ENCODE measurements at places on chromosomes 5 and 9. TPM values are rescaled to one million over a fixed set of nuclear protein-coding genes. Genes with fewer than 3 reads are reported as not detected.

ANGPTL2 gene
- not detected for total RNA-seq

FOXD4L6 gene
- 0.06 TPM for total RNA-seq

OLFM1 gene
- 9.6 TPM for total RNA-seq

PAEP gene
- 0.25 TPM for total RNA-seq

SLC34A3 gene
- total RNA-seq: 0.15 TPM

WHRN gene
- 7.8 TPM for total RNA-seq

SCGB3A1 gene
- not detected for total RNA-seq

ZDHHC11B gene
- total RNA-seq: 1.5 TPM

GOLGA1 gene
- 10.2 TPM for total RNA-seq

FCN1 gene
- not detected for total RNA-seq

DMRT2 gene
- not detected for total RNA-seq

SOX30 gene
- total RNA-seq: not detected

C8G gene
- 1.3 TPM for total RNA-seq

PTPA gene
- total RNA-seq: 127 TPM

LCN1 gene
- 0.26 TPM for total RNA-seq

IL33 gene
- total RNA-seq: 0.61 TPM

CEL gene
- total RNA-seq: 0.52 TPM

UBLCP1 gene
- 36.0 TPM for total RNA-seq

BARHL1 gene
- total RNA-seq: 0.03 TPM

GLRX gene
- 70.2 TPM for total RNA-seq

CER1 gene
- total RNA-seq: not detected

EQTN gene
- not detected for total RNA-seq

BICD2 gene
- 31.4 TPM for total RNA-seq

PPP6C gene
- total RNA-seq: 24.6 TPM

OR1J2 gene
- not detected for total RNA-seq

IFNA10 gene
- total RNA-seq: not detected

HTR4 gene
- total RNA-seq: not detected

FAM153A gene
- not detected for total RNA-seq

TLR4 gene
- total RNA-seq: 0.10 TPM

FGFR4 gene
- total RNA-seq: 24.2 TPM

CLK4 gene
- total RNA-seq: 6.8 TPM

CDX1 gene
- total RNA-seq: not detected

OCLN gene
- 9.0 TPM for total RNA-seq

SNCAIP gene
- 0.05 TPM for total RNA-seq

CDKN2AIPNL gene
- 43.1 TPM for total RNA-seq

QRFP gene
- not detected for total RNA-seq

RNF183 gene
- total RNA-seq: 0.19 TPM

RGS14 gene
- 5.4 TPM for total RNA-seq

IL31RA gene
- 1.2 TPM for total RNA-seq

SKP2 gene
- 21.1 TPM for total RNA-seq

DMRT3 gene
- total RNA-seq: not detected

SVEP1 gene
- total RNA-seq: 1.7 TPM

ABCA1 gene
- 3.5 TPM for total RNA-seq

IFNA21 gene
- total RNA-seq: not detected

TAF11L10 gene
- not detected for total RNA-seq

ZDHHC11 gene
- 15.8 TPM for total RNA-seq
